Kidney (tissue), 22 donors: ENCODE measurements at places on chromosomes 7 and 10. TPM values are rescaled to one million over a fixed set of nuclear protein-coding genes. Genes with fewer than 3 reads are reported as not detected.

The ZNF487 gene
- 7.1 TPM for total RNA-seq

The CHCHD2 gene
- 261 TPM for total RNA-seq

The NKX1-2 gene
- total RNA-seq: not detected

The GHRHR gene
- total RNA-seq: not detected

The FAM131B gene
- total RNA-seq: 0.82 TPM

GRCh38 chr7:44257213-44257612, 56.4 kb downstream of the YKT6 start:
- DNase-seq: no peak

DNA sequence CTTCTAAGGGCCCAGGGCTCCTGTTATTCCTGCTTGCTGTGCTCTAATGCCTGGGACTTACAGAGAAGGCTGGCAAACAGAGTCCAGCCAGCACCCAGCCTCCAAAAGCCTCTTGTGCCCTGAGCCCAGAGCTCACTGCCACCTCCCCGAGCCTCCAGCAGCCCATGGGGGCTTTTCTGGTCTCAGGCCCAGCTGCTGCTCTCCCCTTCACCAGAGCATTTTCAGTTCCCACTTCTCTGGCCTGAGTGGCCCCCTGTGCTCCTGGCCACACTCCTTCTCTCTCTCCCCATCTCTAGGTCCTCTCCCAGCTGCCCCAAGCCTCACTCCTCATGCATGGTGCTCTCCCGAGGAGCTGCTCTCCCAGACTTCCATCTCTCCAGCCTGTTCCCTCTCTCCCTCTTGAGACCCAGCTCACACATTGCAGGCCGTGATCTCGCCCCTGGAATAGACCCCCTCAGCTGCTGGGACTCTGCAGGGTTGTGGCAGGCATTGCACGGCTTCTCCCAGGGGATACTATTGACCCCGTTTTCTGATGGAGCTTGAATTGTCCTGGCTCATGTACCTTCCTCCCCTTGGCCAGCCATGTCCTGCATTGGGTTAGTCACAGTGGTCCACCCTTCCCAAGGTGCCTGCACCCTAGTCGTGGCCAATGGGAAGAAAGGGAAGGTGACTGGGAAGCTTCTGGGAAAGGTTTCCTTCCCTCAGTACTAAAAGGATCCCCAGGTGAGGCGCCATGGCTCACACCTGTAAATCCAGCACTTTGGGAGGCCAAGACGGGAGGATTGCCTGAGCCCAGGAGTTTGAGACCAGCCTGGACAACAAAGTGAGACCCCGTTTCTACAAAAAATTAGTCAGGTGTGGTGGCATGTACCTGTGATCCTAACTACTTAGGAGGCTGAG, 9.0 kb upstream of the RASSF4 start:
- DNase-seq: no peak

DNA sequence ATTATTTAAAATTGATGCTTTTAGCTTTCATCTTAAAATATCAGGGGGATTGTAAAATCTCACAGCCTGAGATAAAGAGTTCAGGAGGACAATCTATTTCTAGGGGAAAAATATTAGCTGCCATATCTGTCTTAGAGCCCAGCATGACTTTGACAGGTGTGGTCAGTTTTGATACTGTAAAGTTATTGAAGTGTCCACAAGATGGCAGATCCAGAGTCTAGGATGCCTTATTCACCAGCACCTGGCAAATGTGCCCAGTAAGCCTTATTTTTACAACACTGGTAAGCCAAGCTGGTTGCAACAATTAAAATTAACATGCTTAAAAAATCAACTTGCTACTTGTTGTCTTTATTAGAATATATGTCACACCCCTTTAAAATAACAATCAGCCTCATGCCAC, 579.3 kb downstream of the SH2D4B start:
- no peak for DNase-seq

DNA sequence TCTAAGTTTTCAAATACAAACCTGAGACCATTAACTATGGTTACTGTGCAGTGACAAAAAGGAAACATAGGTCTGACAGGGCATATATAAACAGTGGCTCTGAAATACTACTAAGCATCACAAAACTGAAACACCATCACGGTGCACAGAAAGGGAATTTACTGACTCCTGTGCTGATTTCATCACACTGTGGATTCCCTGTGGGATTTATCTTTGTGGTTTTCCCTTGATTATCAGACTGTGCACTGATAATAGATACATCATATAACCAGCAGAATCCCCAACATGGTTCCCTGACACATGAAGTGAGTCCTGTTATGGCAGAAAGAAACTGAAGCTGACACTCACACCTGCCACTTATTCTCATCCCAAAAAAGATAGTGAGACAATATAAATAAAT, 676.3 kb upstream of the KCND2 start:
- no peak for DNase-seq

GRCh38 chr10:64426745-64427144, 905.5 kb downstream of the REEP3 start:
- DNase-seq: no peak

DNA sequence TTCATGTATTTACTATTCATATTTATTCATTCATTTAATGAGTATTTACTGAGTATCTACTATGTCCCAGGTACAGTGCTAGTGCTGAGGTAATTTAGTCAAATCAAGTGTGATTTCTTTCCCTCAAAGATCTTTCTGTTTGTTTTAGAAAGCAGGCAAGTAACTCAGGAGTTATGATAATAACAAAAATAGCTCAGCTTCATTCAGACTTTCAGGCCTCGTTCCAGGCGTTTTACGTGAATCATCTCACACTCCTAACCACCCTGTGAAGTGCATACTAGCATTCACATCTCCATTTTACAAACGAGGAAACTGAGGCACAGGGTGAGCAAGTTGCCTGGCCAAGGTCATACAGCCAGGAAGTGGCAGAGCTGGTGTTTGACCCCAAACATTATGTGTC, 468.7 kb upstream of the C7orf33 start:
- DNase-seq: no peak

DNA sequence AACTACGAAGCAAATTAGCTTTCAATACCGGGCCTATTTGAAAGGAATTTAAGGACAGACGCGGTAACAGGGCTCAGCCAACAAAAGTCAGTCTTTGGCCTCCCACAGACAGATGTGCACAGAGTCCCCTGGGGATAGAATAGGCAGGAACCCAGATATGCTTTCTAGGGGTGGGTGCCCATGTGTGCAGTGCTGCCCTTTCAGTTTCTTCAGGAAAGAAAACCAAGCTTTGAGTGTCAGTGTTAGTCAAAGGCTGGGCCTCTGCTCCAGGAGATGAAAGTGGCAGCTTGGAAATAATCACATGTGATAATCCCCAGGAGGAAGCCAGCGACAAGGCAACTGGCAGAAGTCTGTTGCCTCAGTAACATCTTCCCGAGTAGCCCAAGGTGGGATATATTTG, 43.8 kb upstream of the CSTF2T start:
- no peak for DNase-seq

DNA sequence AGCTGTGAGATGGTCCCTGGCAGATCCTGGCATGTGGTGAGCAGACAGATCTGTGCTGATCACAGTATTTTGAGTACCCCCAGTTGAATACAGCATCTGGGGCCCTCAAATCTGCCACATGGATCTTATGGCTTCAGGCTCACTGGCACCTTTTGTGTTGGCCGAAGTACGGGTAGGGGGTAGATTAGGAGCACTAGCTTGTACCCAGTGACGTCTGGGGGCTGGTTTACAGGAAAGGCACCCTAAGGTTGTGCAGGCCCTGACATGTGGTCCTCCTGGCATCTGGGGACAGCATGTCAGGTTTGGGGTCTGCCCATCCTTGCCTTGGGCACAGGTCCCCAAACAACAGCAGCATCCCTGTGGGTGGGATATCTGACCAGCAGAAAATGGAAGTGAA, 53.2 kb downstream of the SYPL1 start:
- DNase-seq: no peak

DNA sequence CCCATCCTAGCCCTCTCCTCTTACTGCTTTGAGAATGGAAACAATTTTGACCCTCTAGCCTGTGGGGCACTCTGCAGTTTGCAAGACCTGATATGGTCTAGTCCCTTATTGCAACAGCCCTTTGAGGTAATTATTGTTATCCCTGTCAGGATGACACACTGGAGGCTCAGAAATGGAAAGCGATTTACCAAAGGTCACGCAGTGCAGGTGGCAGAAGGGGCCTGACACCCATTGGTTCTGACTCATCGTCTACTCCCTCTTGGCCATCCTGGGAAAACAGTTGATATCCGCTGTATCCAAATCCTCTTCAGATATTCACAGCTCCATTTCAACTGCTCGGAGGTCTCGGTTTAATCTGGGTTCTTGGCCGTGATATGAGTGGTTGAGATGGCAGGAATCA, 44.7 kb upstream of the AQP1 start:
- DNase-seq: no peak
